ENCODE measurements at places on chromosomes 4 and X. TPM values are rescaled to one million over a fixed set of nuclear protein-coding genes. Genes with fewer than 3 reads are reported as not detected.

NAP1L2 gene
- 0.51 TPM for total RNA-seq

GRCh38 chr4:14446311-14446710, 556.0 kb upstream of the CPEB2 start:
- H3K4me3 ChIP-seq = no peak overlapping the region
- H3K27me3 ChIP-seq = no peaks in the 10 kb centered on the region
- no peak for DNase-seq
- no peaks in the 10 kb centered on the region for H3K4me1 ChIP-seq
- no peak overlapping the region for H3K27ac ChIP-seq

GRCh38 chr4:54187148-54187547, 41.9 kb upstream of the PDGFRA start:
- H3K27me3 ChIP-seq = no peaks in the 10 kb centered on the region
- no peak overlapping the region for H3K27ac ChIP-seq
- no peak overlapping the region for H3K4me3 ChIP-seq
- H3K4me1 ChIP-seq = no peaks in the 10 kb centered on the region
- H3K36me3 ChIP-seq = no peaks in the 10 kb centered on the region

GRCh38 chr4:129232589-129233337, 136.8 kb downstream of the C4orf33 start:
- no peaks in the 10 kb centered on the region for H3K27me3 ChIP-seq
- no peaks in the 10 kb centered on the region for H3K36me3 ChIP-seq
- H3K4me3 ChIP-seq = no peak overlapping the region
- H3K4me1 ChIP-seq = no peaks in the 10 kb centered on the region
- H3K27ac ChIP-seq = no peak overlapping the region

NEIL3 gene
- not detected for total RNA-seq

PAGE1 gene
- total RNA-seq = not detected

DNA sequence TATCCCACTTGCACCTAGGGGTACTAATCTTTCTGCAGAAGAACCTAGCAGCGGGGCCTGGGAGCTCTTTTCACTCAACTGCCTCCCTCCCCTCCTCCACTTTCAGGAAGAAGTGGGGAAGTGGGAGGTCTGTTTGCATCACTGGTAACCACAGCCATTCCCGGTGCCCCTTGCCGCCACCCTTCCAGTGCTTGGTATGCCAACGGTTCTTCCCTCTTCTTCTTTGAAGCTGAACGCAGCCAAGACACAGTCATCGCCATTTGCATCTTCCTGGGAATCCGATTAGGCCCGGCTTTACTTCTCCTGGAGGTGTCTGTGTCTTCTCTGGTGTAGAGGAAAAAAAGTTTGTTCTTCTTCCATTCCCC, 47.2 kb upstream of the RBPJ start:
- H3K4me3 ChIP-seq = no peak overlapping the region
- no peaks in the 10 kb centered on the region for H3K27me3 ChIP-seq
- peak; percentile 10 for DNase-seq
- no peaks in the 10 kb centered on the region for H3K4me1 ChIP-seq
- no peaks in the 10 kb centered on the region for H3K36me3 ChIP-seq

- no peak overlapping the region for H3K4me3 ChIP-seq
- H3K36me3 ChIP-seq = no peaks in the 10 kb centered on the region
- no peaks in the 10 kb centered on the region for H3K27me3 ChIP-seq
Observed at GRCh38 chr4:306551-306961, 1.3 kb upstream of the ZNF732 start.
